Stimulated activated CD8-positive, alpha-beta memory T cell treated with anti-CD3 and anti-CD28 coated beads, Interleukin-7, amount 100 ng/mL, for 4 hours (primary cell): ENCODE measurements at places on chromosomes 7 and 10.
A peak's percentile ranks its signal among the peaks of the same experiment; 100 is the strongest.

GRCh38 chr7:76356823-76357222, 2.0 kb downstream of the YWHAG start:
- no peak for DNase-seq

DNA sequence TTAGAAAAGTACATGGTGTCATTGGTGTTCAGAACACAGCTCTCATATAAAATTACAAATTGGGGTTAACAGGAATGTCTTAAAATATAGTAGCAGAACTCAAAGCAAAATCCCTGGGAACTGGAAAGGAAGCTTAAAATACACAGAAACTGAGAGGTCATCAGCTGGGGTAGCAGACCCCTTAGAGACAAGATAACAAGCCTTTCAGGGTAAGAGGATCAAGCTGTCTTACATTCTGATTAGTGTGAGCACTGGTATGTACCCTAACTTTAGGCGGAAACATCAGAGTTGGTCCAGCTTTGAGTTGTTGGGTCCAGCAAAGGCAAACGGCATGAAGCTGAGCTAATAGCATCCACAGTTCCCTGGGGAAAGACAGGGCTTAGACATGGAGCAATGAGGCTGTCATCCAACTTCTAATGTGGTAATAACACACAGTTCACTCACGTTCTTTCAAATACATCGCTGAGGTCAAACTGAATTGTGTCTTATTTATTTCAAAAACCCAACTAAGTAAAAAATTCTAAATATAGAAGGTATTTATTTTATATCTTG, 32.6 kb downstream of the ARHGAP21 start:
- DNase-seq = no peak

GRCh38 chr7:51009716-51010496, 227.2 kb upstream of the GRB10 start:
- no peak for DNase-seq

- peak; percentile 21 for DNase-seq
These were observed 86.1 kb upstream of the DNAJB6 start for GRCh38 chr7:157250605-157251228.

DNA sequence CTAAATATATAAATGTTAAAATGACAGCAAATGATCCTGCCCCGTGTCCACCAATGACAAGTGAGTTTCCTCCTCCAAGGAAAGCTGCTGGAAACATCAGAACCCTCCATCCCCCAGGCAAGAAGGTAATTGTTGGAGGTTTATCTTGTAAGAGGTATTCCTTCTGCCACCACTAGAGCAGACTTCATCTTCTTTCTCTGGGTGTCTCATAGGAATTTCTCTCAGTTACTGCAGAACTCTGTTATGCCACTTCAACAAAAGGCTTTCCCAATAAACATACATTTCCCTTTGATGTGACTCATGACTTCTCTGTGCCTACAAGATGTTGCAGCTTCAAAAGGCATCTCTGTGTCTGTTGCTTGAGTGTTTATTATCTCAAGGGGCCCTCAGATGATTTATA, 279.1 kb downstream of the BMPER start:
- no peak for DNase-seq

DNA sequence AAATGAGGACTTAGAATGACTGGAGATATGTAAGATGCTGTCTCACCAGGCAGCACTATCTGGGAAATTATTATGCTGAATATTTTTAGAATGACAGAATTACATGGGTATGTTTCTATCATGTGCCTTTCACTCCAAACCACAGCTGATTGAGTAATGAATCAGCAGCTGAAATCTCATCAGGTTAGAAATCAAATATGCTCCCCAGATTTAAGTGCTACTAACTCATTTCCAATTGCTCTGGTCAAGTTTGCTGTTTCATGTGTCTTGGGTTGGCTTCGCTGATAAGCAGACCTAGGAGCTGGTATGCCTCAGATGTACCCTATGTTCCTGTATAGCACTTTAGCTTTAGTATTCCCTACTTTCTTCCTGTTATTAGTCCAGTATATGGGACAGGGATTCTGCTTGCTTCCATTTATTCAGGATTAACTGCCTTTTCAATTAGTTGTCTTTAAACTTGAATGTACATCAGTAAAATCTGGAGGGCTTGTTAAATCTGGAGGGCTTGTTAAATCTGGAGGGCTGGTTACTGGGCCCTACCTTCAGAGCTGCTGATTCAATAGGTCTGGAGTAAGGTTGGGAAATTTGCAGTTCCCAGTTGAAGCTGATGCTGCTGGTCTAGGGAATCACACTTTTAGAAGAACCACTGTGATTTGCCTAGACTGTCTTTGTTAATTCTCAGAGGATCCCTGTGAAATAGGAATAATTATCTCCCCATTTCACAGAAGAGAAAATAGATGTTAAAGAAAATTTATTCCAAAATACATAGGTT, 172.9 kb downstream of the DKK1 start:
- DNase-seq = no peak

GRCh38 chr10:34647875-34648865, 166.9 kb downstream of the PARD3 start:
- no peak for DNase-seq

GRCh38 chr10:102055647-102056419, at the start of gene ARMH3:
Gene ARMH3 (minus strand): TSS chr10:102056173. CDS start chr10:102040114, 16,059 bp downstream.
- peak; percentile 81 for DNase-seq

GRCh38 chr7:30074422-30075030, 46.3 kb downstream of the PLEKHA8 start:
- DNase-seq = no peak

DNA sequence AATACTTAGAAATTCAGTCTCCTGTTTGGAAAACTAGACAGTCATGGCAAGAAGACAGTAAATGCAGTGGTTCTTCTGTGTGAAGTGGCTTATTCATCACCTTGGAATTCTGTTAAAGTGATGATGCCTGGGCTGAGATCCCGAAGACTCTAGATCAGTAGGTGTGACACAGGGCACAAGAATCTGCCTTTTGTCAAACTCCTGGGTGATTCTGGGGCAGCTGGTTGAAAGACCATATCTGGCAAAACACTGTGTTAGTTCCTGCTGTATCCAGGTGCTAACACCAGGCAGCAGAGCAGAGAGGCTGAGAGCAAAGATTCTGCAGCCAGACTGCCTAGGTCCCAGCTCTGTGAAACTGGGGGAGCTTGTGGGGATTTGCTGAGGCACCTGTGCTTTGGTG, 26.5 kb downstream of the MRC1 start:
- no peak for DNase-seq

- DNase-seq = no peak
These were observed 82.3 kb downstream of the COL13A1 start for GRCh38 chr10:69884024-69884367.

DNA sequence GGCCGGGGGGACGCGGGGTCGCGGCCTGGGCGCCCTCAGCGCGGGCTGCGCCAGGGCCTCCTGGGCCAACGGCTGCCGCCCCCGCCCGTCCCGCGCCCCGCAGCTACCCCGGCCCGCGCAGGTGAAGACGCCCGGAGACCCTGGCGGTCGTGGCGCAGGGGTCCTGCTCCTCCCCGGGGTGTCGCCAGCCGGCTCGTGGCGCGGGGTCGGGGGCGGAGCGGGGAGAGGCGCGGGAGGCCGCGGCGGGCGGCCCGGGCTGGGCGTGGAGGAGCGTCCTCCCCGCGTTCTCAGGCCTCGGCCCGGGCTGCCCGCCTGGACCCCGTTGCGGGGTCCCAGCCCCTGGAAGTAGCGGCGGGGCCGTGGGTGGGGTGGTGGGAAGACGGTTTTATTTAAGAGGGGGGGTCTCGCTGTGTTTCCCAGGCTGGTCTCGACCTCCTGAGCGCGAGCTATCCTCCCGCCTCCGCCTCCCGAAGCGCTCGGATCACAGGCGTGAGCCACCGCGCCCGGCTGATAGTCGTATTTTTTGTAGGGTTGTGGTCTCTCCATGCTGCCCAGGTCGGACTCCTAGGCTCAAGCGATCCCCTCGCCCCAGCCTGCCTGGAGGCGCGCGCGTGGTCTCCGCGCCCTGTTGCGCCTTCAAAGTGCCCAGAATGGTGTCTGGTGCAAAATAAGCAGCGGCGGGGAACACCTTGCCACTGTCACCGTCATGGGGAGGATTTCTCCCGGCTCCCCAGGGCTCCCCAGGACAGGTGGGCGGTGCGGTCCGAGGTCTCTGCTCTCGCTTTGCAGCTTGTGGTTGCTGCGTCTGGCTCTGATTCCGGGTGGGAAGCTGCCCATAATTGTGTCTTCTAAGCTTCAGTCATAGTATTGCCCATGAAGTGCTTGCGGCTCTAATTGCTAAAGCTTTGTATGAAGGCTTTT, 15.3 kb upstream of the SUN1 start:
- DNase-seq = peak; percentile 22

DNA sequence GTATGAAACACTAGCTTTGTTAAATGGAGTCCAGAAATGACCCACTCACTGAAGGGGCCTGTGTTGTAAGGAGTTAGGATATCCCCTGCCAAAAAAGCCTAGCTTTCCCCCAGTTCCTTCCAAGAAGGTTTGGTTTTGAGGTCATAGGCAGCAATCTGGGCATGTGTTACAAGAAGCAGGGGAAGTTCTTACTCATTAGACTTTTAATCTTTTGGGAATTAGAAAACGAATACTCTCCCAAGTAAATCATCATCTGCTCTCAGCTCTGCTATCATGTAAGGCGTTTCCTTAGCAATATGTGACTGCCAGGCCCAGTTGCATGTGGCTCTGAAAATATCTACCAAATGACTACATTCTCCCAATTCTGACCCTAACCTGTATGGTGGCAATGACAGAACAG, 3.7 kb downstream of the NOD1 start:
- DNase-seq = no peak

- no peak for DNase-seq
These were observed 4.7 kb upstream of the EBF3 start for GRCh38 chr10:129968853-129969183.

DNA sequence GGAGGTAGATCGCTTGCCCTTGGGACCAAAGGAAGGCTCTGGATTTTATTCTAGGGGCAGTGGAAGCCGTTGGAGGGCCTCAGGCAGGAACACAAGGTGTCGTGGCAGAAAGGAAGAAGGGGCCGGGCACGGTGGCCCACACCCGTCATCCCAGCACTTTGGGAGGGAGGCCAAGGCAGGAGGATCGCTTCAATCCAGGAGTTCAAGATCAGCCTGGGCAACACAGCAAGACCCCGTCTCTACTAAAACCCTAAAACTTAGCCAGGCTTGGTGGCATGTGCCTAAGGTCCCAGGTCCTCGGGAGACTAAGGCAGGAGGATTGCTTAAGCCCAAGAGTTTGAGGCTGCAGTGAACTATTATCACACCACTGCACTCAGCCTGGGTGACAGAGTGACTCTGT, 5.2 kb upstream of the PDGFA start:
- no peak for DNase-seq

GRCh38 chr7:26645121-26645520, 219.3 kb downstream of the SKAP2 start:
- no peak for DNase-seq

DNA sequence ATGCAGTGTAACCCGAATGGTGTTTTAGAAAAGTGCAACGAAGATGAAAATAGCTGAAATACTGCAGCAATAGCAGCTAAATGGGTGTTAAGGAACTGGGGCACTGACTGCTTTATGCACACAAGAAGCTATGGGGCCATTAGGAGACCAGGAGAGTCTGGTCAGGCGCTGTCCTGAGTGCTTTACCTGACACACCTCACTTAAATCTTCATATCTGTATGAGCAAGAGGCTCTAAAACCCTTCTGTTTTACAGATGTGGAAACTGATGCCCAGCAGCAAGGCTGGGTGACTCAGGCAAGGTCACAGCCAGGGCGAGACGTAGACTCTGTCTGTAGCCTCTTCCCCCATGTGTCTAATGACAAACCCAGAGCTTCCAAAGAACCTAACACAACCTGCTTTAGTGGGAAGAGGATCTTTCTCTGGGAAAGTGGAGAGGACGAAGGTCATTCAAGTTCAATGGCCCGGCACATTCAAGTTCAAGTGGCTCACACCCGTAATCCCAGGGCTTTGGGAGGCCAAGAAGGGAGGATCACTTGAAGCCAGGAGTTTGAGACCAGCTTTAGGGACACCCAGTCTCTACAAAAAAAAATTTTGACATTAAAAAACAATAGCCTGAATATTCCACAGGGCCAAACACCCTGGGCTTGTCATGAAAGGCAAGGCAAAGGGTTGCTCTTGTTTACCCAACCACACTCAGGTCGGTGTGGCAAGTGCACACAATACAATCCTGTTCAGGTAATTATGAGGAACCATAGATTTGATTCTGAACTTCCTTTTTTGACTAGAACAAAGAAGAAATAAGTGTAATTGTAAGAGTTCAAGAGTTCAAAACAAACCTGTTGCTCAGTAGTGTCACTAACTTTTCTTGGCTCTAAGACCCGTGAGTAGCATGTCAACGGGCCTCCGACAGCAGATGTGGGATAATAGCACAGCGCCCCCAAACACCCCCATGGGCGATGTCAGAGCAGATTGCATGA, 53.7 kb upstream of the KLF6 start:
- no peak for DNase-seq

- no peak for DNase-seq
These were observed 205.5 kb upstream of the STK17A start for GRCh38 chr7:43377196-43377960.

DNA sequence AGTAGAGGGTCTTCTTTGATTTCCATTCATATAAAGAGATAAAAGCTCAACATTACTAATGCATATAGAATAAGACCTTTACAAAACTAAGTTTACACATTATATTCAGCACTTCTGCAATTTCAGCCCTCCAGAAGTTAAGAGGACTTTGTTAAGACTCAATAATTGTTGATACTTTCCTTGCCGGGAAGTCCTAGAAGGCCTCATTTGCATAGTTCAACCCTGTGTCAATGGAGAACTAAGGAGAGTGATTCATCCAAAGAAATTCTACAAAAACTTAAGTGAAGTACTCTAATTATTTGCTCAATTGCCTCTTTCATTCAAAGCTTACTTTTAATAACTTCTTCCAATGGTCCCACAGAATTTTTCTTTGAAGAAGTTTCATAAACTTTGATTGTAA, 1060.3 kb upstream of the CELF2 start:
- no peak for DNase-seq

GRCh38 chr10:1454951-1455350, 282.4 kb downstream of the ADARB2 start:
- no peak for DNase-seq

GRCh38 chr7:138964624-138965436, 16.4 kb downstream of the KIAA1549 start:
- DNase-seq = no peak

- DNase-seq = no peak
These were observed 151.1 kb upstream of the SHH start for GRCh38 chr7:155963356-155963755.

DNA sequence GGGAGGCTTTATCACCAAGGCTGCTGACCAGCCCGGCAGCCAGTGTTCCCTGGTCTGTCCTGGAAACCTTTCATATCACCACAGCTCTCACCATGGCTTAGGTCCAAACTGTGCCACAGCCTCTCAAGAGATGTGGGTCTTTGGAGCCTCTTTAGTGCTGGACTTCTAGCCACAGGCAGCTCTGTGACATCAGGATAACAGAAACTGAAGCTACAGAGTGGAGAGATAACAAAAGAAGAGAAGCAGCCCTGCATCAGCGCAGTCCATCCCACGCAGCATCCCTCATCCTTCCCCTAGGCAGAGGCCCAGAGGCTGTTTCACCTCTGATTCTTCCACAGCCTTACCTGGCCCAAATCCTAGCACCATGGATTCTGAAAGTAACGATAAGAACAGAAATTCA, 187.9 kb upstream of the KMT2E start:
- no peak for DNase-seq
